ENCODE measurements at places on chromosomes 5 and 9. TPM values are rescaled to one million over a fixed set of nuclear protein-coding genes. Genes with fewer than 3 reads are reported as not detected.
A peak's percentile ranks its signal among the peaks of the same experiment; 100 is the strongest.

- peak; percentile 93 for DNase-seq
Measured at GRCh38 chr9:88476491-88477271, 58.3 kb upstream of the NXNL2 start.

The LRRC19 gene
- total RNA-seq: not detected

DNA sequence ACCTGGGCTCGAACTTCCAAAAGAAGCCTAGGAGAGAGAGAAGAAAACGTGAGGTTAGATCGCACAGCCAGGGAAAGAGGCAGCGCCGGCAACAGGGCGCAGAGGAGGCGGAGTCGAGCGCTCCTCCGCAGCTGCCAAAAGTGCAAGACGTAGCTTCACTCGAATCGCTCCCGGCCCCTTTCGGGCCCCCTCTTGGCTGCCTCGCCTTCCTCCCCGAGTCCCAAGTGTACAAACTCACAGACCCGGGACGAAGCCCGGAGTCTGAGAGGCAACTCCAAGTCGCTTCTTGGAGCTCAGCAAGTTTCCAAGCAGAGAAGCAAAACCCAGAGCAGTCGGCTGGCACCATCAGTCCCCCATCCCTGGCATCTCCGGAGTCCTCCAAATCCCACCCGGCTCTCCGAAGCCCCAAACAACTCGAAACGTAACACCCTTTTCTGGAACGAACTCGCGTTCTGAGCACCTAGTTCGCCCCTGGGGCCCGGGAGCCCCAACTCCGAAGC, 1.2 kb downstream of the MIER3 start:
- peak; percentile 58 for DNase-seq

- no peak for DNase-seq
Measured at GRCh38 chr5:2511706-2512105, 239.8 kb downstream of the IRX2 start.

DNA sequence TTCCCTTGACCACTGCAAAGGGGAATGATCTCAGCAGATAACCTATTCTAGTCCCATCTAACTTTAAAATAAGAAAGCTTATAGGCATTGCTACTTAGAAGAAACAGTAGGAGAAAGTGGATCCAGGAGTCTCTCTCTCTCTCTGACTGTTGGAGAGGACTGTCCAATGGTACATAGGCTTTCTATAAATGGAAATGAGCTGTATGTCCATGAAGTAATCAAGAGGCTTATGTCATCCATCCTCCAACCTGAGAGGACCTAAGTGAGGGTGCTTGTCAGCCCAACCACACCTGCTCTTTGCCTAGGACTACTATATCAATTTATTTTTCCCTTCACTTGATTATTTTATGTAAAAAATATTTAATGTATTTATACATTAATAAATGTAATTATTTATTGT, 172.3 kb downstream of the PAPPA start:
- no peak for DNase-seq

The GHR gene
- 0.26 TPM for total RNA-seq

Measured in LHCN-M2 (cell line).